Skeletal muscle cell (primary cell): ENCODE measurements at places on chromosomes 2 and 18.

- DNase-seq = no peak
Observed at GRCh38 chr2:45220227-45220626, 211.0 kb upstream of the SIX2 start.

DNA sequence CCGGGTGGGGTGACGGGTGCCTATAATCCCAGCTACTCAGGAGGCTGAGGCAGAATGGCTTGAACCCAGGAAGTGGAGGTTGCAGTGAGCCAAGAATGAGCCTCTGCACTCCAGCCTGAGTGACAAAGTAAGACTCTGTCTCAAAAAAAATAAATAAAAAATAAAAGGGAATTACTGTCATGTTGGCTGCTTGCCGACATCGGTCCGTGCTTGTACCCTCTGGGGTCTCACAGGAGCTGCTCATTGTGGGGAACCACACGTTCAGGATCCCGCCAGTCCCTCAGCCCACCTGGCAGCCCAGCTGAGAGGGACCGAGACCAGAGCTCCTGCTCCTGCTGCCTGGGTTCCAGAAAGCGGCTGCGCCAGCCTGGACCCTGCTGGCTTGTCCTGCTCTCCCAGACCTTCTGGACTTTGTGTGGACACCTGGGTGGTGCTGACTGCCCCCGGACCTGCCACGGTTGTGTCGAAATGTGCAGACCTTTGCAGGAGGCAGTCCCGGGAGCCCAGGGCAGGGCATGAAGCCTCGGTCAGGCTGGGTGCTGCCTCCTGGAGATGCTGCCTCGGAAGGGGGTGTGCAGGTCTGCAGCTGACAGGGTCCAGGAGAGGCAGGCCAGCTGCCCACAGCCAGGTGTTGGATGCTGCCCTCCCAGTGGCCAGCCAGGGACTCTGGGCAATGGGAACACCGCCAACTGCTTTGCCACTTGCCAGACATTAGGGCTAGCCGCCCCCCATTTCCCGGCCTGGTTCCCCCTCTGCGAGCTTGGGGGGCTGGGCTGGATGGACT is 16.4 kb downstream of the KLF11 start:
- no peak for DNase-seq

DNA sequence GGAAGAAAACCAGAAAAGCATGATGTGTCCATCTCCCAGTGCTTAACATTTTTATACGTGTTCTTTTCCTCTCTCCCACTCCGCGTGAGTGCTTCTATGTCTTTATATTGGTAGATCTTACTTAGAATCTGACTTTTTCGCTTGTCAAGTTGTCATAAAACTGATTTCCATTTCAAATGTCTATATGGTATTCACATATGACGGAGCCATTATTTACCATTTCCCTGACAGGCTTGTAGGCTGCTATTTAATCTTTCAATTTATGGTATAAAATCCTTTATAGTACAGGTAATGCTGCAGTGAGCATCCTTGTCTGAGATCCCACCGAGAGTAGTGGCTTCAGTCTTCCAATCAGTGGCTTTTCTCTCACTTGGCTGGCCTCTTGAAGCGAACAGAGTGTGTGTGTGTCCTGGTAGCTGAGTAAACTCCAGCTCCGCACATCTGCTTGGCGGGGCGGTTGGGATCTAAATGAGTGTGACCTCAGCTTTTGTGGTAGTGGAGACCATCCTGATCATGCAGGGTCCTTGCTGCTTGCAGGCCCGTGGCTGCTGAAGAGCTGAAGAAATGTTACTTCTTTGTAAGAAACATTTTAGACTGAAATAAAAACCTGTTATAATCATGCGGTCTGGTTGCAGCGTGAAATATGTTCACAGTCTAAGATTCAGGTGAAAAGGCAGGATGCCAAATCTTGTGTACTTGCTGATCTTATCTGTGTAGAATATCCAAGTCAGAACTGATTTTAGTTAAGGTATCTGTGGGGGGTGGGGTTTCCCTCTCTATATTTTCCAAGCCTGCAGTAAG is 40.2 kb downstream of the INPP4A start:
- DNase-seq = no peak

DNA sequence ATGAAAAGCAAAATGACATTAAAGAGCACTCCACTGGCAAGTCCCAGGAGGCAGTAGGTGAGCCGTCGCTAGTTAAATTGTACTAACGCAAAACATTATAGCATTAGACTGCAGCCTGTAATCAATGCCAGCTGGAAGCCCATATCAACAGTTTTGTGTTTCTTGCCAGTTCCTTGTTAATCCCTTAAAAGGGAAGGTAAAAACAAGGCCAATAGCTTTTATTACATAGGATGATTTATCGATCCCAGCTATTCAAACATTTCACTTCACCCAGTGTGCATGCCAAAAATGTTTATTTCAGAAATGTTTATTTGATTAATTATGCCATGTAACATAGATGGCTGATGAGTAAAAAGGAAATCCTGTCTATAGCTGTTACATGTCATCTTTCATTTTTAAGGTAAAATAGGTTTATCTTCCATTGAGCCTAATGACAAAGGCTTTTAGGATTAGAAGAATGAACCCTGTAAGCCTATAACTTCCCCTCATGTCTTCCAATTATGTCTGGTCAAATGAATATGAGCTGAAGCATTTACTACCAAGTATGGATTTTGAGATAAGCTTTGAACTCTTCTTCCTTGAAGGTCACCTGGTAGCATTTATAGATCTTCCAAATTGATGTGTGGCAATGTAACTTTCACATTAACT is 591.2 kb downstream of the RNF144A start:
- no peak for DNase-seq

DNA sequence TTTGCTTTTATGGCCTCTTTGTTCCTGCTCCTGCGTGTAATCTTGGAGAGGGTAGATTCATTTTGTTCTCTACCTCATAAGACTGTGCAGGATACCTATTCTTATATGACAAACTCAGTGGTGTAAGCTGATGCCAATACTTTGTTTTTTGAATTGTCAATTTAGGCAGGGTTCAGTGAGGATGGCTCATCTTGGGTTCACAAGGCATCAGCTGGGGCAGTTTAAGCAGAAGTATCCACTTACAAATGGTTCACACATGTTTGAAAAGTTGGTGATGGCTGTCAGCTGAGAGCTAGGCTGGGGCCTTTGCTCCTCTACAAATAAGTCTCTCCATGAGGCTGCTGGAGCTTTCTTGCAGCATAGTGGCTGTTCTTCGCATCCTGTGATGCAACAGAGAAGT is 920.6 kb upstream of the PIK3C3 start:
- no peak for DNase-seq
